ENCODE measurements at places on chromosomes 1 and 21.

DNA sequence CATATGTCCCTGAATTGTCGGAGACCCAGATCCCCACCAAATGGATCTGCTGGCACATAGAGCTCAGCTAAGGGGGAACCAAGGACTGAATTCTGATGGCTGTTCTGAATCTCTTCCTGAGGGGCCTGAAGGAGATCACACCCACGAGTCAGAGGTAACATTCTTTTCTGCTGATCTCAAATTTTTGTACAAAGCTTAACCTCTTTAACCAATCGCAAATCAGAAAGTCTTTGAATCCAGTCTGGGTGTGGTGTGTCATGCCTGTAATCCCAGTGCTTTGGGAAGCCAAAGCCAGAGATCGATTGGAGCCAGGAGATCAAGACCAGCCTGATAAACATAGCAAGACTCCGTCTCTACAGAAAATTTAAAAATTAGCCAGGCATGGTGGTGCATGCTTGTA is 62.8 kb upstream of the PRRC2C start:
- no peak for DNase-seq

DNA sequence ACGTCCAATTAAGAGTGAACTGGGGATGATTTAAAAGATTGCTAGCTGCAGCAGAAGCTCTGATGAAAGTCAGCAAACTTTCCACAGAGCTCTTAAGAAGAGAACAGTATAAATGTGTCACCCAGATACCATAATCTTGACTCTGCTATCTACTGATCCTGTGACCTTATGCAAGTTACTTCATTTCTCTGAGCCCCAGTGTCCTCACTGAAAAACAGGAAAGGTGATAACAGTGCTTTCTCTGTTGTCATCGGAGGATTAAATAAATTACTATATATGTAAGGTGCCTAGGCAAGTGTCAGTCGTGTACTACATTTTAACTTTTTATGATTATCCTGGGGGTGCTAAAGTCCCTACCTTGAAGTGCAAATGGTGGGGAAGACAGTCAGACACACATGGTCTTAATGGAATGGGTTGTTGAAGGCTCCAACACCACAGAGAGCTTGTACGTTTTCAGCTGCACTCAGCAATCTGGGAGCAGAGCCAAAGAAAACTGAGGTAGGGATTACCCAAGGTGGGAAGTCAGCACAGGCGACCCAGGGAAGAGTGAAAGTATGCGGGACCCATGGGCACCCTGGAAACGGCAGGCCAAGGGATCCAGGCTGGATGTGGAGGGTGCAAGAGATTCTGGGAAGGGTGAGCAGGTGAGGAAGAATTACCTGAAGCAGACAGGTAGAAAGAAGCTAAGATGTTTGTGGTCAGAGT is 82.8 kb downstream of the DTL start:
- DNase-seq, result no peak

- no peak for DNase-seq
Observed at GRCh38 chr1:41161846-41162245, 80.3 kb downstream of the SCMH1 start.

DNA sequence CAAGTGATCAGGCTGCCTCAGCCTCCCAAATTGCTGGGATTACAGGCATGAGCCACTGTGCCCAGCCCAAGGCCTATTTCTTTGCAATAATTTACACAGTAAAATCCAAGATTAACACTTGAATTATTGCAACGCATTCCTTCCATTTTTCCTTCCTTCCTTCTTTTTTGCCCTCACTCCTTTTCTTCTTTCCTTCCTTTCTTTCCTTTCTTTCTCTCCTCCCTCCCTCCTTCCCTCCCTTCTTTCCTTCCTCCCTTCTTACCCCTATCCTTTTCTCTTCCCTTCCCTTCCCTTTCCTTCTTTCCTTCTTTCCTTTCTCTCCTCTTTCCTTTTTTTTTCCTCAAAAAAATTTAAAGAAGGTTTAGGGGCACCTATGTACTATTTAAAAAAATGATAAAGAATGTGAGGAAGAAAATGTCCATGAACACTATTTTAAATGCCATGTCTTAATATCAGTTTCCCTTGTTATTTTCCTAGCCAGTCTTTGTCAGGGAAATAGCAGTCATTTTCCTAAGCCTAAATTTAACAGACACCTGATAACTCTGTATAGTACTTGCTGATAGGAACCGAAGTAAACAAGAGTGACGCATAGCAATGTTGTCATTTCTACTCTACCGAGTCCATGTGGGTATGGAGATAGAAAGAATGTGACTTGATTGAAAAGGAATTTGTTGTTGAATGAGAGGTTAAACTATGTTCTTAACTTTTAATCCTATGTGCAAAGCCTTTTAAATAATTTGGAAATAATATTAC is 79.8 kb upstream of the HMCN1 start:
- DNase-seq, result no peak

DNA sequence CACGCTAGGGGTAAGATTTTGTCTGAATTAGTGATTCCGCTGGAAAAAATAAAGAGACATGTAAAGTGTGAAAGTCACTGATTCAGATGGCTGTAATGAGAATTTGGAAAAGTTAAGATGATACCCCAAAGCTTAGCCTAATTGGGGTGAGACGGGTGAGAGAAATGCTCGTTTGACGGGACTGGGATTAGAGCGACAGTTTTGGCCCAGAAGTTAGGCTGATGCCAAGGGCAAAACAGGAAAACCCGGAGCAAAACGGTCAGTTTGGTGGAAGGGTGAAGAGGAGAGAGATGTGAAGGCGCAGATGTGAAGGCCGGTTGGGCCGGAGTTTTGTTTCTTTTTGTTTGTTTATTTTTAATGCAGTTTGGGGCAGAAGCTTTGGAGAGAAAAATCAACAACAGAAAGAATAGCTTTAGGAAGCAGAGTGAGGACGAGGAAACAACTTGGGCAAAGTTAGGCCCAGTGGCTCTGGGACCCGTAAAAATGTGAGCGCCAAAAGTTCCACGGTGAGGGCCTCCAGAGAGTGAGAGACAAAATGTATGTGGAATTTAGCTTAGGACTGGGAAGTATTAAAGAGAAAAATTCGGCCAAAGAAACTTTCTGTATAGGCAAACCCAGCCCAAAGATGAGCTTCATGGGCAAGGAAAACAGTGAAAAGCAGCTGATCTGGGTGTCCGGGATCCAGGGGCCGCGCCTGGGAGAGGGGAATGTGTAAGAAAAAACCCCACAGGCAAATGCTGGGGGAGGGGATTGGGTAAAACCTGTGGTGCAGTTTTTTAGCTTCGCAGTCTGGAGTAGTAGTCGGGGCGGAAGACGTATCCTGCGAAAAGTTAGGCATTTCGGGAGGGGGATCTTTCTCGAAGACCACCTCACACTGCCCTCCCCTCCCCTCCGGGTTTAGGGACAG is 1.2 kb downstream of the DMRTA2 start:
- no peak for DNase-seq

Data from iPS DF 6.9 (cell line).